ENCODE measurements at places on chromosomes 12 and 14. TPM values are rescaled to one million over a fixed set of nuclear protein-coding genes. Genes with fewer than 3 reads are reported as not detected.

GPX2 gene
- total RNA-seq, result not detected

DNA sequence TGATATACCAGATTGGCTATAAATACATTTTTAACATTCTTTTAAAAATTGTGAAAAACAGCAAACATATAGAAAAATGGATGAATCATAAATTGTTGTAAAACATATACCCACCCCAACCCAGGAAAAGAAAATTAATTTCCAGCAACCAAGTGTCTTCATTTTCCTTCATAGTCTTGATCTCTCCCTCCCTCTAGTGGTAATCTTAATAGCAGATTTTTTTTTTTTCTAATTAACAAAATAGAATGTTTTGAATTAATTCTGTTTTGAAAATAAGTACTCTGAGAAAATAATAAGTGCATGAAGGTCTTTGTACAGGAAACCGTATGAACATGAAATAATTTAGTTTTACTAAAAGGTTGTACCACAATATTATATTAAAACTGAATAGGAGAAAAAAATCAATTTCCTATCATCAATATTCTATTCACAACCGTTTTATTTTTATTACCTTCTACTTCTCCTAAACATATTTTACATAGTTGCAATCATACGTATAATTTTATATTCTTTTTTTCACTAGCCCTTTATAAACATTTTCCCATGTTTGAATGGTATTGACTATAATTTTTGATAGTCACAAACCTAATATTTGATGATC, 7.0 kb downstream of the ETNK1 start:
- DNase-seq, result no peak

DNA sequence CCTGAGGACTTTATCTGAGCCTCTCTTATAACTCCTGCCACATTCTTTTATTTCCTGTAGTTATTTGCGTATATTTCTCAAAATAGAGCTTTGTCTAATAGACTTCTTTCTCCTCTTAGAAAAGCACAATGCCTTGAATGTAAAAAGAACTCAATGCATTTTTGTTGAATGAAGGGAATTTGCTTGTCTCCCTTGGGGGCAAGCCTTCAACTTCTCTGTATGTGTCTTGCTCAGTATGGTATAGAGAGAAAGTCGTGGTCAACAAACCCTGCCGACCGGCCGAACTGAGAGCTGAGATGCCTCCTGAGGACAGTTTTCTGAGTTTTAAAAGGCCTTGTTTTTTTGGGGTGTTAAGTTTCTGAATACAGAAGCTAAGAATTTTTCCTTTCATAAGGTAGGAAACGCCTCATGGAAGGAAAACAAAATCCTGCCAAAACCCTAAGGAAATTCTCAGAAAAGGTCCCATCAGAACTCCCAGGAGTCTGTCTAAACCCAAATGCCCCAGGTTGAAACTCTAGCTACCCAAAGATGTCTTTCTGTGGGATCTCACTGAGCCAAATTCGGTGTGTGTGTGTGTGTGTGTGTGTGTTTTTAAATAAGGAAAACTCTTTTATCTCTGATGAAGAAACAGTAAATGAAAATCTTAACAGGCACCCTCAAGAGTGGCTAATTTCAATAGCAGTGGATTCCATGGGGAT, 136.6 kb downstream of the C12orf75 start:
- no peak for DNase-seq

GRCh38 chr12:65306366-65307168, 28.1 kb downstream of the MSRB3 start:
- DNase-seq, result peak; percentile 56

Data from right cardiac atrium (tissue), 5 donors.